Activated naive CD4-positive, alpha-beta T cell treated with anti-CD3 and anti-CD28 coated beads, Interleukin-2, amount 50 U/mL, for 72 hours (primary cell): ENCODE measurements at places on chromosomes 5 and 9.

DNA sequence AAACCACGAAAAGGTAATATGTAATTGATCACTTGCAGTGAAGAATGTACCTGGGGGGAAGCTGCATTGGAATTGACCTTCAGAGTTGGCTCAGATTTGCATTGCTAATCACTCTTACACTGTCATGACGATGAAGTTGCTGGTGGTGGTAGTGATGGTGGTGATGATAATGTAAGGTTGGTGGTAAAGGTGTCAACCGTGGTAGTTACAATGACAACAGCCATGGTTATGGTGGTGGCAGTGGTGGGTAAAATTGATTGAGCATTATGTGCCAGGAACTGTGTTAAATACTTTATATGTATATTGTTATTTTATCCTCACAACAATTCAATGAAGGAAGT lies 282.4 kb downstream of the NR3C1 start:
- no peak for DNase-seq

DNA sequence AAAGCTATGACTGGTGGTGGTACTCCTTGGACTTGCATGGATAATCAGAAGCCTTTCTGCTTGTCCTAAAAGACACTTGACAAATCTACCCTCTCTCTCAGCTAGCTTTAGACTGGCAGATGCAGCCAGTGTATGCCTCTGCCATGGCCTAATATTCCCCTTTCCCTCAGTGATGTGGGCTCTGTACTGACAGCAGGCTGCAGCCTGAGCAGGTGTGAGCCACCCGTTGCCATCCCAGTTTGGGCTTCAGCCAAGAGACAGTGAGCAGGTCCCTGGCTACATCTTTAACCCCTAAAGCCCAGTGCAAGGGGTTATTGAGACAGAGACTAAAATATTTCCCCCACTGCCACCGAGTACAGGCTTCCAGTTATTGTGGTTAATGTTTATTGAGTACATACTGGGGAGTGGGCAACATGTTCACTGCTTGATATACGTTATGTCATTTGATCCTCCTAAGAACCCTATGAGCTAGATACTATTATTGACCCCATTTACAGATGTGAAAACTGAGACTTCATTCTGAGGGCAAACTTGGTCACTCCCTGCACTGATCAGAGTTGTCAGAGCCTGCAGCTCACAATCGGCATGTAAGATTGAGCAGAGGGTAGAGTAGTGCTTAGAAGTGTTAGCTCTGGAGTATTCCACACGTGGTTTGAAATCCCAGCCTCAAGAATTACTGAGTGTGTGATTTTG lies 254.2 kb downstream of the ARHGAP26 start:
- DNase-seq: no peak

DNA sequence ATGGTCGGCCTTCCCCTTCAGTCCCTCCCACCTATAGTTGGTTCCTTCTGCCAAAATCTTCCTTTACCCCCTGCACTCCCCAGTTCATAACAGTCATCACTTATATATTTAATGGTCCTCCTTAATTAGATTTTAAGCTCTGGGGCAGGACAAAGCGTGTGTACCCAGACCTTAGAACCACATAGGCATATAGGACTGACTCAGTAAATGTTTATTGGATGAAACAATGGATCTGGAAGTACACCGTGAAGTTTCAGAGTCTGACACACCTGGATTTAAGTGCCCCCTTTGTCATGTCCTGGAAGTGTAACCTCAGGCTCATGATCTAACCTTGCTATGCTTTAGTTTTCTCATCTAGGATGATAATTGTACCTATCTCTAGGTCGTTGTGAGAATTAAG lies 32.0 kb downstream of the STARD4 start:
- no peak for DNase-seq

DNA sequence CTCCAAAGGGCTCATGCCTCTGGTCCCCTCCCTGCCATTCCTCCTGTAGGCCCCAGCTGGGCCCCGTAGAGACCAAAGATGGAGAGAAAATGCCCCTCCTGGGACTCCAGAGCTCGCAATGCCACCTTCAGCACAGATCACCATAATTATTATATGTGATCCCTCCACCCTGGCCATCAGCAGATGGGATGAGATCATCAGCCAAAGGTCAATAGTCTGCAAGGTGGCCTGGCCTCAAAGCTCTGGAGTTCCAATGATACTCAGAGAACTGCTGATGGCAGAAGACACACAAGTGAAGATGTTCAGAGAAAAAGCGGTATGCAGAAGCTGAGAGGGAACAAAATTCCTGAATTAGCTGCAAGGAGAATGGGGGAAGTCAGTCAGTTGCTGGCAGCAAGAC lies 5.0 kb downstream of the RPP25L start:
- no peak for DNase-seq

DNA sequence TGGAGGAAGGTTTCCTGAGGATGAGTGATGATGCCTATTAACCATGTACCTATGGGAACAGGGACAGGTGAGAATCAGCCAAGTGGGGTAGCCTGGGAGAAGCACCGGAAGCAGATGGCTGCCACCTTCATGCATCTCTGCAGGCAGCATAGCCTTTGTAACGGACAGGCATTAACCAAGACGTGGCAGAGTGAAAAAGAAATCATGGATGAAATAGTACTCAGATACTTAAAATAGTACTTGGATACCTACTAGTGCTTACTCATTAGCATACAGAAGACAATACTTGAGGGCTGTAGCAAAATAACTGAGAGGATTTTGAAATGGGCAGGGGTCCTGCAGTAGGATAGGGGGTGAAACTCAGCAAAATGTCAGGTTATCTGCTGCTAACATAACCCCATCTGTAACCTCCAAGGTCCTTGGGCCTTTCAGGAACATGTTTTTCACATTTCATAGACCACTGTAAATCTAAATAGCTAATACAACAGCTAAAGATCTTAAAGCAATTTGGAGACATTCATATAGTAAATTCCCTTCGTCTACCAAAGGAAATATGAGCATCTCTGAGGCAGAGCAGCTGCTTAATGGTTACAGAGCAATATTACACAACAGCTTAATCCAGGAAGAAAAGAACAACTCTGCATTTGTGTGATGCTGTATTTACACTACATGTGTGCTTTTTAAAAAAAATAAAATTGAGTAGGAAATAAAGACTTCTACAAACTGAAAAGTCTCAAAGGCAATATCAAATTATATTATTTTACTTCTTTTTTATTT lies 154.3 kb downstream of the NFIB start:
- no peak for DNase-seq

- DNase-seq: no peak
Measured at GRCh38 chr9:133754688-133755227, 16.6 kb upstream of the SARDH start.

GRCh38 chr5:92371171-92371888 lies 988.2 kb upstream of the ARRDC3 start:
- no peak for DNase-seq
